Mucosa of descending colon (tissue), 3 donors: ENCODE measurements at places on chromosomes 13 and 19.

- no peak for DNase-seq
Measured at GRCh38 chr13:95714142-95714832, 37.3 kb downstream of the DNAJC3 start.

DNA sequence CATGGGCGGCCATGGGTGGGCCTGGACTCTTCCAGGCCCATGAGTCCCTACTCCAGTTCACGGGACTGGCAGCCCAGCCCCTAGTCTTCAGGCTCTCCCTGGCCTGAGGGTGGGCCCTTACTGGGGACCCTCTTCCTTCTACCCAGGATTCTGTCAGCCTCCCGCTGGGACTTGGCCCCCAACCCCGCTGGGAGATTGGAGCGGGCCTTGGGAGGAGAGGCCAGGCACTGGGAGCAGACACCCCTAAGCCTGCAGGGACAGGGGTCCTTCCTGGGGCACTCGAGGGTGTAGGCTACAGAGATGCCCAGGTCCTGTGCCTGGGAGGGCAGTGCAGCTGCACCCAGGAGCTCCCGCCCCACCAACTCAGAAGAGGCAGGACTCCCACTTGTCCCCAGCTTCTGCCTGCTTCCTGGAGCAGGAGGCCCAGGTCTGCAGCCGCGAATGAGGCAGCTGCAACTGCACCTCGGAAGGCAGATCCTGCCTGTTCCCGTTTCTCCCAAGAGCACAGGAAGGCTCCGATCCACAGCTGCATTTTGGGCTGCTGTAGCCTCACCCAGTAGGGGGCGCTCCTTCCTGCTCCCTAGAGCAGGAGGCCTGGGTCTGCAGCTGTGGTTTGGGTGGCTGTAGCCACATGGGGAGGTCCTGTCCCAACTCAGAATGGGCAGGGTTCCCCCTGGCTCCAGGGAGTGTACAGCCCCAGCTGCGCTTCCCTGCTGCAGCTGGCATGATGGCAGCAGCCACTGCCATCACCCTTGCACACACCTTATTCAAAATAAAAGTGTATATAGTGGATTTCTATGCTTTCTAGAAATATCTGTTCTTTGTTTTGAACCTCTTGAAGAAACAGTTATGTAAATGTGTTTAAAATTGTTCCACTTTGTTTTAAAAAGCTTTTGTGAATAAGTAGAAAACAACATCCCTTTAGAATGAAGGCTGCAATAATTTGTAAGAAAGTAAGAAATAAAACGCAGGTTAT is 46.8 kb downstream of the TEX26 start:
- DNase-seq = no peak

DNA sequence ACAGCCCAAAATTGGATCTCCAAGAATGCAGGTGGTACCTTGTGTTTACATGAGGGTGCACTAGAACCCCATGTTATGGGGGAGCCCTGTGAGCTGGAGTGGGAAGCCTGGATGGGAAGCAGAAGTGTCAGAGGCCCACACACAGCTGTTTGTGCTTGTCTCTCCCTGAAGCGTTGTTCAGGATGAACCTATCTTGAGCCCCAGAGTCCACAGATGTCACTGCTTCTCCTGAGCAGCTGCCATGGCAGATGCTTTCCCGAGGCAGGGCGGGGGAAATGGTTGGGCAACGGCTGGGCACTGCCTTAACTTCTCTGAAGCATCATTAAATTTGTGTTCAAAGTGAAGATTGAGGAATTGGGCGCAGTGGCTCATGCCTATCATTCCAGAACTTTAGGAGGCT is 17.1 kb upstream of the CHST8 start:
- no peak for DNase-seq

DNA sequence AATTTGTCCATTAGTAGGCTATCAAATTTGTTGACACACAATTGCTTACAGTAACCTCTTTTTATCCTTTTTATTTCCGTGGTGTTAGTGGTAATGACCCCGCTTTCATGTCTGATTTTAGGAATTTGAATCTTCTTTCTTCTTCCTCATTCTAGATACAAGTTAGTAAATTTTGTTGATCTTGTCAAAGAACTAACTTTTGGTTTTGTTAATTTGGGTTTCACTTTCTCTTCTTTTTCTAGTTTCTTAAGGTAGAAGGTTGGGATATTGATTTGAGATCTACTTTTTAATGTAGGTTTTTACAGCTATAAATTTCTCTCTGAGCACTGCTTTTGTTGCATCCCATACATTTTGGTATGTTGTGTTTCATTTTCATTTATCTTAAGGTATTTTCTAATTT is 53.3 kb upstream of the SLC7A1 start:
- no peak for DNase-seq

GRCh38 chr13:110305949-110306339 is 1.0 kb downstream of the COL4A1 start:
- DNase-seq = no peak

DNA sequence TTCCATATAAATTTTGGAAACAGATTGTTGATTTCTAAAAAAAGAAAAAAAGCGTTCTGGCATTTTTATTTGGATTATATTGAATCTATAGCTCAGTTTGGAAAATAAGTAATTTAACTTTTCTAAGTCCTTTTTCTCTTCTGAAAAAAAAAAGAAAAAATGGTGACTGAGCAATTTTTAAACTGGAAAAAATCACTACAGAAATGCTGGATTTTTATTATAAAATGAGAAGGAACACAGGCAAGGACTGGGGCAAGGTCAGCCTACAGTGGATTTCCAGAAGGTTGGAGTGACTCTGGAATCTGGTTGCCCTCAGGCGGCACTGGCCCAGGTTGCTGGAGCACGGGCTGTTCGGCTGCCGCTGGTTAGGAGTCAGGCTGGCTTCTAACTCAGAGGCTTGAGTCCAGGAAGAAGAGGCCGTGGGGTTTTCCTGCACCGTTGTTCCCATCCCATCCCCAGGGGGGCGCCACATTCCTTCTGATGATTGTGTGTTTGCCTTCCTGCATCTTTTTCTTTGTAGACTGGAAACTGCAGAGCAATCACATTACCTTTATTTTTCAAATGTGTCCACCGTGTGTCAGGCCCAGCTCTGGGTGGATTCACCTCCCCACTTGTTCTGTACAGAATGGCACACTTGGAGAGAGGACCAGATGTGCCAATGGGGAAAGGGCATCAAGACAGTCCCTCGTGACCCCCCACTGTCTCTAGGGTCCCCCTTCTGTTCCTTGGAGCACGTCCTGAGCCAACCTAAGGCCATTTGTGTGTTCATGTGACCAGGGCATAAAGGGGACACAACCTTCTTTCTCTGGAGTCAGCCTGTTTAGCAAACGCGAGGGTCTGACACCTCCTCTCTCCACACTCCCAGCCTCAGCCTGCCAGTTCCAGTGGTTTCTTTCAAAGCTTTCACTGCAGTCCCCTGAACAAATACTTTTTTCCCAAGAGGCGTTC is 44.5 kb upstream of the GTF3A start:
- DNase-seq = peak; percentile 91

DNA sequence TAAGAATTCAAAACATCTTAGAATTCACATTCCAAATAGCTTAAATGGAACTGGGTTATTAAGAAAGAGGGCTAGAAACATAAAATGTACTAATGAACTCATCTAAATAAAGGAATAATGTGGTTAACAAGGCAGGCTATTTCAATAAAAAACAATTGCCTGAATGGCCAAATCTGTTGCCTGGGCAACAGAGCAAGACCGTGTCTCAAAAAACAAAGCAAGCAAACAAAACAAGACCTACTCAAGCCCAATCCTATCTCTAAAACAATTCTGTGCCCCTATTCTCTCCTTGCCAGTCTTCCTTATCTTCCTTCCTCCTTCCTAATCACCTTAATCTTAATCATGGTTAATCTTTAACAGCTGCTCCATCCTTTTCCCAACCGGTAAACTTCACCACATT is 12.1 kb downstream of the IGFL1 start:
- no peak for DNase-seq

DNA sequence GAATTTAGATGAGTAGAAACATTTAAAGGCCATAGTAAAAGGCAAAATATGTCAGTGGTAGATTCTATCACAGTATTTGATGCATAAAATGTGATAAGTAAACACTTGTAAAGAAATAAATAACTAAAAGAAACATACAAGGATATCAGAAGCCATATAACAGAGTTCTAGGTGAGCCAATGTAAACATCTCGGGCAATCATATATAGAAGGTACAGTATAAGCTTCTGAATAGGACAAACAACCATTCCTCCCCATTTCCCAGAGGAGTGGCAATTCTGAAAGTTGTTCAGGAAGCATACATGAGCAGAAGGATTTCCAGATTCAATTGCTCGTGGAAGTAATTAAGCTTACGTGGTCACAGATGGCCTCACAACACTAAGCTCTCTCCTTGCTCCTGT is 267.3 kb downstream of the LHFPL6 start:
- DNase-seq = no peak

DNA sequence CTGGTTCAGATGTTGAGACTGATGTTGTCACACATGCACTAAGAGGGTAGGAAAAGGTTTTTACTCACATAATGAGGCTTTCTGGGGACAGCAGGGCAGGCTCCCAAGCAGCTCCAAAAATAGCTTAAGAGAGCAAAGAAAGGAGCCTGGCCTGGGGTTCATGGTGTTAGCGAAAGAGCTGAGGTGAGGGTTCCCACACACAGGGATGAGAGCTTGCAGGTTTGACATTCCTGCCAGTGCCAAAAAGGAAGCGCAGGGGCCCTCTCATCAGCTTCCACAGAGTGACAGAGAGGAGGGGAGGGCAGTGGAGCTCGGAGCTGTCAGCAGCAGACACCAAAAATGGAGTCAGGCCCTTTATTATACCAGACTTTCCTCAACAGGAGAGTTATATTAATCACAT is 65.5 kb upstream of the FAM216B start:
- DNase-seq = no peak

DNA sequence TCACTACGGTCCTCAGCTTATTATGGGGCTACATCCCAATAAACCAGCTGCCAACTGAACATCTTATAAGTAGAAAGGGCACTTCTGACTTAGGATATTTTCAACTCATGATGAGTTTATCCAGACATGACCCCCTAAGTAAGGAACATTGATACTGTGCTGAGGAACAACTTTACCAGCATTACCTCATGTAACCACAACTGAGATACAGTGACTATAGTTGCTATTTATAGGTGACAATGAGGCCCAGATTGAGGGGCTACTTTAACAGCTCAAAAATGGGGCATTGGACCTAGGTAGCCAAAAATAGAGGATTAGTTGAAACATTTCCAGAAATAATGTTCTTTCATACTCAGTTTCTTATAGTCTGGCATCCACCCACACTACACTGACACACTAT is 26.8 kb downstream of the SKA3 start:
- no peak for DNase-seq

GRCh38 chr13:97369261-97369893 is 64.6 kb upstream of the RAP2A start:
- DNase-seq = no peak

GRCh38 chr19:6802336-6803035 is 30.0 kb downstream of the VAV1 start:
- peak; percentile 44 for DNase-seq

- no peak for DNase-seq
Measured at GRCh38 chr13:110521946-110522345, 39.6 kb downstream of the RAB20 start.

DNA sequence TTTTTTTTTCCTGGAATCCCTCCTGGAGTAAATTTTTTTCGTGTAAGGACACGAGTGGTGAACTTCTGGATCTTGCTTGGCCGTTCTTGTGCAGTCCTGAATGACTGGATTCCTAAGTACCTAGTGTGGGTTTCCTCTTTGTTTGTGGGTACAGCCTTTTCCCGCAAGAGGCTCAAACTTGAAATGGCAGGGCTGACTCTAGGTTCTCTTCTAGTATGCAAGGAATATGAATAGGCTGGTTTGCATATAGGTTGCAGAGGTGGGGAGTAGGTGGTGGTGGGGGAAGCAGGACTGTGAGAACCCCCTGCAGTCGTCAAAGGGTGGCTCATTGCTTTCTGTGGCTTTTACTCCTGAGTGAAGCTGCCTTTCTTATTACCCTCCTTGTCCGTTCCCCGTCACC is 13.6 kb downstream of the UBAC2 start:
- no peak for DNase-seq

GRCh38 chr19:48501494-48502349 is 9.9 kb downstream of the LMTK3 start:
- DNase-seq = peak; percentile 73

DNA sequence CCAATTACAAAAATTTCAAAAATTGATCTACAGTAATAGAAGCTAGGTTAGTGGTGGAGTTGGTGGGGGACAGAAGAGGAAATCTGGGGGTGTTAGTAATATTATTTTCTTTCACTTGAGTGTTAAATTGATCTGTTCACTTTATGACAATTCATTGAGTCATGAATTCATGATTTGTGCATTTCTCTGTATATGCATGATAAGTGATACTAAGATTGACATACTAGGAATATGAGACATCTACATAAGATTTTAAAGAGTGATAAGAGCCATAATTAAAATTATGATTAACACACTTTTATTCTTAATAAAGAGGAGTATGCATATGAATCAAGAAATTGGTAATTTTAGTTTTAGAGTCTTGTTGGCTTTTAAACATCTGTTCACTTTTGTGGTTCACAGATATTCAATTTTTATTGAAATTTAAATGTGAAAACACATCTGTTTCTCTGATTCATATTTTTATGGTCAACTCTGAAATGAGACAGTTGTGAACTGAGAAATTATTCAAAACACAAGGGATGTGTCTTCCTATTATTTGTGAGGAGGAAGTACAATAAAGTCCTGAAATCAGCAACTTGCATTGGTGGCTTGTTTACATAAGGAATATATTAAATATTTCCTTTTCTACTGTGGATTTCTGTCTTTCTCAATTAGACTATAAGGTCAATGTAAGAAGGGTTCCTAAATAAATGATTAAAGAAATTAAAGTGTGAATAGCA is 196.5 kb downstream of the ITGBL1 start:
- DNase-seq = no peak

GRCh38 chr13:96379967-96380366 is 290.1 kb downstream of the HS6ST3 start:
- DNase-seq = no peak

DNA sequence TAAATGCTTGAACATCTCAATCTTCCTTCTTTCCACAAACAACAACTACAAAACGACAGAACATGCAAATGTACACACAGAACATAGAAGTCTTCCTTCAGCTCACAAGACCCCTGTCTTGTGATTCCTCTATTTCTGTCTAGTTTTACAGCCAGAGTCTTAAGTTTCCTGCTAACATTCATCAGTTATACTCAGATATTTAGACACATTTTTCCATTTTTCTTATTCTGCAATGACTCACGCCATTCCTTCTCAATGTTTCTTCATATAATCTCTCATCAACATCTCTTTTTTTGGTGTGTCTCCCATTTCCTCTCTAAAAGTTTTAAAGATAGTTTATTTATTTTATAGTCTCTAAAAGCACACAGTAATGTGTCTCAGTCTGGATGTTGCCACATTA is 1872.9 kb upstream of the PCDH20 start:
- no peak for DNase-seq
